Ovary (tissue), 10 donors: ENCODE measurements at places on chromosomes 6 and 20. TPM values are rescaled to one million over a fixed set of nuclear protein-coding genes. Genes with fewer than 3 reads are reported as not detected.

SLC52A3 gene
- 1.6 TPM for total RNA-seq

ZSWIM3 gene
- 3.2 TPM for total RNA-seq

- DNase-seq: no peak
These were observed 652 bp downstream of the BMP6 start for GRCh38 chr6:7726416-7727085.

- DNase-seq: peak; percentile 96
These were observed at the start of gene ID4 for GRCh38 chr6:19836799-19837510. TSS of gene ID4 (plus strand) at chr6:19837370. CDS start at chr6:19837755, 385 bp downstream.

DNA sequence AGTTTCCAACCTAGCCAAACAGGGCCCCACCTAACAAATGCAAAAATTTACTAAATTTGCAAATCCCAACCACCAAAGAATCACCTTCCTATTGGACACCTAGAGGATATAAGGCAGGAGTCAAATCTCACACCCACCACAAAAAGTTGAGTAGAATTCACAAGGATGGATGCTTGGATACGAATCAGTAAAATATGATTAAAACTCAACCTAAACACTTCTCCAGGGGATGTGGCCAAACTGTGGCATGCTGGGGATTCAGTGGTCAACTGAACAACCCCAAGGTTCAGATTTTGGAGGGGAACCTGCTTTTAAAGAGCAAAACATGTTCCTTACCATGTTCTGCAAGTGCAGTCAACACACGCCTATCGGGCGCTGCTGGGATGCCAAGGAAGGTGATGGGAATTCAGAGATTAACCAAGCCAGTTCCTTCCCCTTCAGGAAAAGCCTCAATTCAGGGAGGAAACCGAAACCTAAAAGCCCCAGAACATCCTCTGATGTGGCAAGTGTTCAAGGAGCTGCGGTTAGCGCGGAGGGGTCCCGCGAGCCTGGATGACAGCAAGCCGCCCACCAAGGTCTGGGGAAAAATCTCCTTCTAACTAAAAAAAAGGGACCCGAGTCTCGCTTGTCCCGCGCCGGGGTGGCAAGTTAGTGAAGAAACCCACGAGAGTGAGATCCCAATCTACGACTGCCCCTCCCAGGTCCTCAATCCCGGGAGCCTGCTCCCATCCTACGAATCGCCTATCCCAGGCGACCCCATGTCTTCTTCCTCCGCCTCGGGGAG, 902 bp downstream of the SAMHD1 start:
- DNase-seq: no peak

- no peak for DNase-seq
These were observed 23.3 kb downstream of the TMEM200A start for GRCh38 chr6:130389142-130389541.
